Mucosa of gallbladder (tissue), 1 donor: ENCODE measurements at places on chromosomes 3 and 15.

GRCh38 chr15:71874245-71874644, 63.9 kb downstream of the NR2E3 start:
- no peak for DNase-seq

DNA sequence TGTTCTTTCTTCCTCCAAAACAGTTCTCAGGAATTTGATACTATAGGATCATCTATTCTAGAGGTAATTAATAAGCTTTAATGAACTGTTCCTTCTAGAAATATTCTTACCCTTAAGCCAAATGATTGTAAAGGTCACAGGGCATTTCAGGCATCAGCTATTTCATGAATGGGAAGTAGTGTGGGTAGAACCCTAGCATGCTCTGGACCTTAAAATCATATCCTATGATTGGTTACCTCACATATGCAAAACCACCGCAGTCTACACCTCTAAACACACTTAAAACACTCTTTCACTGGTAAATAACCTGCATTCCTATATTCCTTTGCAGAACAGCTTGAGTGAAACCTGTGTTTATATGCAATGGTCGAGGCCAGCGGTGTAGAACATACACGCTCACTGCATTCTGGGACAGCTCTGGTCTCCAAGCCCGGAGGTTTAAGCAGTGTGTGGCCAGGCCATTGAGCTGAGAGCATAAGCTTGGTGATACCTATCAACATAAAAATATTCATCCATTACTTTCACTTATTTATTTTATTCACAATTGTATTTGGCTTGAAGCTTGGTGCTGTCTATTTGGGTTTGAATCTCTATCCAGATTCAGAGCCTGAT, 87.7 kb upstream of the RASGRP1 start:
- DNase-seq = no peak

DNA sequence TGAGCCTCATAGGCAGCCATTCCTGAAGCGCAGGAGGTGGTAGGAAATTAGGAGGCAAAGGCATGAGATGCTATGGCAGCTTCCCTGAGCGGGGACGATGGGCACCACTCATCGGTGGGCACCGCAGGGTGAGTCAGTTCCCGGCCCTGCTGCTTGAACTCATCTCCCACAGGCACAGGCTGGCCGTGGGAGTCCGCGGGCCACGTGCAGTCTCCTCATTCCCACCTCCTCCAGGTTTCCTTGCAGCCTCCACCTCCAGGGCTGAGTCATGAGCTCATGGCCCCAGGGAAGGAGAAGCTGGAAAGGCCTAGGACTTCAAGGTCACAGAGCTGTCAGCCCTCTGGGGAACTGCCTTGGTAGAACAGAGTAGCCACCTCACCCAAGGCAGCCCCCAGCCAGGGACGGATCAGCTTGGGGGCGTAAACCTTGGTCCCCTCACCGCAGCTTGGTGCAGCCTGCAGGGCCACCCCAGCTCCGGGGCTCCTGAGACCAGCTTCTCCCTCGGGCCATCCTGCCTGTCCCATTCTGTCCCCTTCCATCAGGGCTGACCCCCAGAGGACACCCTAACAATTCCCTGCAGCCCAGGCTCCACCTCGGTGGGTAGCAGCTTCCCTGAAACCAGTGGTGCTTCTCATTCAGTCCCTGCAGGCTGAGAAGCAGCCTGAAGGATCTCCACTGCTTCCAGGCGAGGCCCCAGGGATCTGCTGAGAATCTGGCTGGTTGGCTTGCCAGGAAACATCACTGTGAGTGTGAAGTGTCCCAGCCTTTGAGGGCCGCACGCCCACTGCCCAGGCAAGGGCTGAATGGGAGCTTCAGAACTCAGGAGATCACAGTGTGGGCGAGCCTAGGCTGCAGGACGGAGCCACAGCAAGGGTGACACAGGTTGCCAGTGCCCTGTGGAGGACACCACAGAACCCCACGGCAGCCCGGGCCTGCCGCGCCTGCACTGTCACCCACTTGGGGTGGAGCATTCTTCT, 150.7 kb upstream of the MEF2A start:
- DNase-seq = no peak

GRCh38 chr3:165197481-165197800, 1.3 kb upstream of the SLITRK3 start:
- no peak for DNase-seq

DNA sequence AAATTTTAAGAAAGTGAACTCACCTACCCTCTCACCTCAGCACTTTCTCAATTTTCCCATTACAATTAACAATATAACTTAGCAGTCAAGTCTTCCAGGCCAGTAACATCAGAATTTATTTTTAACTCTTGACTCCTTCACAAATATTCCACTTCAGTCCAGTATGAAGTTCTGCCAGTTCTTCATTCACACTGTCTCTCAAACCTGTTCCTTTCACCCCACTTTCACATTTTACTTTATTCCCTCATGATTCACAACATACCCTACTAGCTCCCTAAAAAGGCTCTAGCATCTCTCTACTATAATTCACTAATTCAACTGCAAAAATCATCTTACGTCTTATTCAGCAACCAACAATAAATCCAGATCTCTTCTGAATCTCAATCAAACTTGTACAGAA, 3.8 kb downstream of the GSK3B start:
- DNase-seq = no peak

DNA sequence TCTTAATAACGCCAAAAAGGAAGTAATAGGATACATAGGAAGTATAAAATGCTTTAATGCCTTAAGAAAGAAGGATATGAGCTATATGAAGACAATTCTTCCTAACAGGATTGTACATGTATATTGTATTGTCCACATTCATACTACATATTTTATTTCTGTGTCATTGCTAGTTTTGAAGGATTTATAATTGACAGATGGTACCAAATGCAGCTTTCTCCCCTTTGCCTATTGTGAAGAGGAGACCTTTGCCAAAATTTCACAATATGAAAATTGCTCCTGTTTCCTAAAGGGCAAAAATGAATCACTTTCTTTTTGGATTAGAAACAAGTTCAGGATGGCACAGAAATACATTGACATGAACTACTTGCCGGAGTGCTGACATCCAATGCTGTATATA, 34.8 kb upstream of the EOMES start:
- no peak for DNase-seq

DNA sequence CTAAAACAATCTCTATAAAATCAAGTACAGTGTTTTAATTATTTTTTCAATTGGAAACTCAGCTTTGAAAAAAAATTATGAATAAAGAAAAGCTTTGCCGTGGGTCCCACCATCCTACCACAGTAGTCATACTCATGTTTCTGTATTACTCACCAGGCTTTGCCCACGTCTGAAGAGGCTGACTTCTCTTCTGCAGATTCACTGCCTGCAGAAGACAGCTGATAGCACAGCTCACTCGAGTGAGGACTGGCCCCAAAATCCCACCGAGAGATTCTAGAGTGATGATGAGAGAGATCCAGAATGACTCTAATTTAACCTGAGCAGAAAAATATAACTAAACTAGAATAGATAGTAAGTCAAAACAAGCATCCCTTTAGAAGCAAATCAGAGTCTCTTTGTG, 11.9 kb downstream of the C2CD4B start:
- no peak for DNase-seq

DNA sequence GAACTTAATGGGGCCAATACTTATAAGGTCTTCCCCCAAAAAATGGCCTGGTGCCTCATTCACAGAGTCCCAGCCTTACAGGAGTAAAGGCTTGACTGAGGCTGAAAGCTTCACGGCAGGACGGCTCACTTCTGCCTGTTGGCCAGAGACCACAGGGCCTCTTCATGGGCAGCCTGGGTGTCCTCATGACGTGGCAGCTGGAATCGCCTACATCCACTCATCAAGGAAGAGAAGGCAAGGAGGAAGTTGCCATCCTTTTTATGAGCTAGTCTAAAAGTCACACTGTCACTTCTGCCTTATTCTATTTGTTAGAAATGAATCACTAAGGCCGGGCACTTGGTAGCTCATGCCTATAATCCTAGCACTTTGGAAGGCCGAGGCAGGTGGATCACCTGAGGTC, 89.3 kb upstream of the DGKG start:
- DNase-seq = no peak

- no peak for DNase-seq
Observed at GRCh38 chr3:44292276-44292675, 46.3 kb upstream of the TCAIM start.

GRCh38 chr15:56948764-56949101, 30.3 kb downstream of the TCF12 start:
- no peak for DNase-seq
